ENCODE measurements at places on chromosomes 2 and 18.

DNA sequence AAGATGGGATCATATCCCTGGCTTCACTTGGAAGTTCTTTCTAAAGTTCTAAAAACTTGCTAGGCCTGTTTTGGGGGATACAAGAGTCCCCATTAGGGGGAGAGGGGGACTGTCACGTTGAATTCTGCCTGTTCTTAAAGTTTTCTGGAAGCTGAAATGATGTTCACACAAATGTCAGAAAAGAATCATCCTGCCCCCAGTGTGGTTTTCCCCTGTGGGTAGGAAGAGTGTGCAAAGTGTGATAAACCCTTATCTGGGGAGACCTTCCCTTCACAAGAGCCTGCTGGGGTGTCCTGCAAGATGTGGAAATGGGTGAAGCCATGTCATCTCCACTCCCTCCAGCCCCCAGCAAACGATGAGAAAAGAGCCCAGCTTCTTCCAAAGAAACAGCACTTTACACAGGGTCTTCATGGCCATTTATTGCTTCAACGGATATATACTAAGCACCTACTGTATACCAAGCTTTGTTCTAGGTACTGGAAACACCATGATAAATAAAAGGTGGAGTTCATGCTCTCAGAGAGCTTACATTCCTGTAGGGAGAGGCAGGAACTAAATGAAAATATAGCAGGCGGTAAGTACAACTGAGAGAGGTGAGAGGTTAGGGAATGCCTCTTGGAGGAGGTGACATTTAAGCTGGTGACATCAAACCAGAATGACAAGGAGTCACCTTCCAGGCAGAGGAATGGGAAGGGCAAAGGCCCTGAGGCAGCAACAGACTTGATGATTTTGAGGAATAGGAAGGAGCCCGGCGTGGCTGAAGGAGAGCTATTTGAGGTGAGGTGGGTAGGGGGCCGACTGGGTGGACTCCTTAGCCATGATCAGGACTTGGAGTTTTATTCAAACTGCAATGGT lies 1.6 kb downstream of the MFSD2B start:
- DNase-seq, result no peak

DNA sequence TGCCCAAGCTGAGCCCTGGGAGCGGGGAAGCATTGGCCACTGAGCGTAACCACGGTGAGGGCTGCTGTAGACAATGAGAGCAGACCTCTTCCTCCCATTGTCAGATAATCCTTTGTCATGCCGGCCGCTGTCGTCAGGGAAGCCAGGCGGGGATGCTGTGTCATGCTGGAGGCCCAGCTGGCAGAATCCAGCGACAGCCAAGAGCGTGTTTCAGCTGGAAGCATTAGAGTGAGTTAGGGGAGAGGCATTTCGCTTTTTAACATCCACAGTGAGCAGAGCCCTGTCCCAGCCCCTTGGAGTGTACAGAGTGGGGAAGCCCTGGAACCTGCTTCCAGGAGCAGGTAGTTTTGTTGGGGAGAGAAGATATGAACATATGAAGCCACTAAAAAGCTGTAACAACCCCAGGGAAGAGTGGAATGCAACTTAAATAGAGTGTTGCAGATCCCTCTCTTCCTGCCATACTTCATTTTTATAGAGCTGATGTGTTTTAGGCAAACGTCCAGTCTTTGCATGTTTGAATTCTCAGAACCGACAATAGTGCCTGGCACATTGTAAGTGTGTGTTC lies 7.0 kb downstream of the CTIF start:
- DNase-seq, result no peak

GRCh38 chr2:25618676-25619075 lies 54.7 kb downstream of the DTNB start:
- no peak for DNase-seq

- DNase-seq, result no peak
Observed at GRCh38 chr2:46014911-46015654, 282.1 kb upstream of the EPAS1 start.

DNA sequence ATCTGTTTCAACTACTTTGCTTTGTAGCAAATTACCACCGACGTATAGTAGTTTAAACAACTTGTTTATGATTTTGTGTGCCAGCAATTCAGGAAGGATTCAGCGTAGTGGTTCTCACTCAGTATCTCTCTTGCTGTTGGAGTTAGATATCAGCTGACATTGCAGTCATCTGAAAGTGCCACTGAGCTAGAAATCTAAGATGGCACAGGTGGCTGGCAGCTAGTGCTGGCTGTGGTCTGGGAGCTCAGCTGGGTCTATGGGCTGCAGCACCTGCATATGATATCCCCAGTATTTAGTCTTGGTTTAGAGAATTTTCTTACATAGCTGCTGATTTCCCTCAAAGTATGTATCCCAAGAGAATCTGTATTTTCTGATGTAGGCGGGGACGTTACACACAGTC lies 235.6 kb downstream of the SCG2 start:
- DNase-seq, result no peak

GRCh38 chr2:74530239-74531187 lies 780 bp downstream of the HTRA2 start:
- peak; percentile 65 for DNase-seq

DNA sequence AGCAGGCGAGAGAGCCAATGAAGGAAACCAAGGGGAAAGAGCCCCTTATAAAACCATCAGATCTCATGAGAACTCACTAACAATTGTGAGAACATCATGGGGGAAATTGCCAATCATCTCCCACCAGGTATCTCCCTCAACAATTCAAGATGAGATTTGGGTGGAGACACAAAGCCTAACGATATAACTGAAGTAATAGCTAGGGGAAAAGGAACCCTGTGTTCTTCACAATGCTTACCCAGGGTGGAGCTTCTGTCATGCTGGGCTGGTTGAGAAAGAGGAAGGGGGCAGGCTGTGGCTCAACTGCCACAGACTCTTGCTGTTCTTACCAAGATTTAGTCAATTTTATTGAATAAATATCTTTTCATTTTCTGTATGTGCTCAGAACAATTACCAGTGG lies 392.1 kb upstream of the HS6ST1 start:
- no peak for DNase-seq

DNA sequence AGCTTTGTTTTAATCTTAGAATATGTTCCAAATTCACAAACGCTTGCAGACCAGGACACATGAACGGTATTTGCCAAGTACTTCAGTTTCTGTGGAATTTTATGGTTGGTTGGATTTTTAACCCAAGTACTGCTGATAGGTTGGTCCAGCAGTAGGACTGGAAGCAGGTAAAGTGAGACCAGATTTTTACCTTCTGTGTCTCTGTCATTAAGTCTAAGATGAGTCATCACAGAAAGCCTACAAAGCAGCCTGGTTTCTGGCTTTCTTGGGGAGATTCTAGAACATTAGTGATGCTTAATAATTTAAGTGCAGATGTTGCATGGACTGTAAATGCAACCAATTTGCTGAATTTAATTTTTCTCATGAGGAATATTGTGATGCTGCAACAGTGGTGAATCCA lies 100.5 kb downstream of the SCG2 start:
- DNase-seq, result no peak

DNA sequence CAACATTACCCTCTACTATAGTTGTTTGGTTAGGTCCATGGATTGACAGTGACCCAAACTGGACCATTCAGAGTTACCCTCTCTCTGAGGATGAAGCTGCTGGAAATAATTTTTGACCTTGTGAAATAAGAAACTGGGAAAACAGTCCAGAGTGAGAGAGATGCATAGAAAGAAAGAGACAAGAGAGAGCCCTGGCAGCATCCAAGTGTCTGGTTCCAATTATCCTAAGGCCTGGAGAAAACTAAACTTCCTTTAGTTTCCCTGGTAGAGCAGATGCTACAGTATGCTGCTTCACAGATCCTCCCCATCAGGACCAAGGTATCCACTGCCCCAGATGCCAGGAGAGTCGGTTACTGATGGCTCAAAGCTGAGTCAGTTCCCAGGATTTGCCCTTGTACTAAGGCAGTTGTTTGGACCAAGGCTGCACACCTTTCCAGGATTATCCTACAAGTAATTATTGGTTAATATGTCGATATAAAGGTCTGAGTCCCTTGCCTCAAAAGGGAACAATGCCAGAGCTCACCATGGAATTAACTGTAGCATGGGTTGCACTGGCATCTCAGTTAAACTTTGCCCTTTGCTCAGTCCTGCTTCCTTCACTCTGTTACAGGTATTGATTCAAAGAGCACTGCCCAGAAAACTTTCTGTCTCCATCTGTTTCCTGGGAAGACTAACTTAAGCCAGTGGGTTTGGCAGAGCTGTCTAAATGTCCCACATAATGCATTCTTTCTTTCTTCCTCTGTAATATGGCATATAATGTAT lies 14.6 kb upstream of the CHN1 start:
- no peak for DNase-seq

- peak; percentile 18 for DNase-seq
Observed at GRCh38 chr18:78973357-78974083, 6.1 kb upstream of the SALL3 start.

GRCh38 chr2:97928591-97928990 lies 67.2 kb downstream of the TMEM131 start:
- no peak for DNase-seq

DNA sequence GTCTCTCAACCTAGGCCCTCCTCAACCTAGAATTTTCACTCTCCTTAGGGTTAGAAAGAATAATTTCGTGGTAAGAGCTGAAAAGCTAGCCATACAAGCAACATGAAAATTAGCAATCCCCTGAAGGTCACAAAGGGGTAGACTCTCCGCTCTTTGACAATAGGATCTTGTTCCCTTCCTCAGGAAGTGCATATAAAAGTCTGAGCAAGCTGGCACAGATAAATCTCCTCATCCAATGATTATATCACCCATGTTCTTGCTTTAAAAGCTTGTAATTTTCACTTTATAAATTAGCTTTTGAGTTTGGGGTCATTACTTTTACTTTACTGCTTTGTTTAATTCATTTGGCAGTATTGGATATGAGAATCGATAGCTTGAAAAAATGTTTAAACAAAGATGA lies 852.3 kb upstream of the CRIM1 start:
- no peak for DNase-seq

DNA sequence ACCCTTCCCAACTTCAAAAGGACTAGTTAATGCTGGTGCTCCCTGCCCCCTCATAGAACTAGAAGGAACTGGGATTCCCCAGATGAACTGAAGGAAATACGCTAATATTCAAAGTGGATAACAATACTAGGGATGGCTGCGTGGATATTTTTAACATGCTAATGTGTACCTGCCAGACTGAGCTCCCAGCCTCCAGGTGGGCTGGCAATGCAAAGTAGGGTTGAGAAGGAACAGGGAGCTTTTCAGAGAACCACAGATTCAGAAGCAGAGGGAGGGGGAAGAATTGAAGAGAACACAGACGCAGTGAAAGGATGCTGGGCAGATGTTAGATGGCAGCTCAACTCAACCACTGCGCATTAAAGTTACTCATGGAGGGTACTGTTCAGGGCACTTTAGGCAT lies 354.4 kb downstream of the TGIF1 start:
- no peak for DNase-seq

DNA sequence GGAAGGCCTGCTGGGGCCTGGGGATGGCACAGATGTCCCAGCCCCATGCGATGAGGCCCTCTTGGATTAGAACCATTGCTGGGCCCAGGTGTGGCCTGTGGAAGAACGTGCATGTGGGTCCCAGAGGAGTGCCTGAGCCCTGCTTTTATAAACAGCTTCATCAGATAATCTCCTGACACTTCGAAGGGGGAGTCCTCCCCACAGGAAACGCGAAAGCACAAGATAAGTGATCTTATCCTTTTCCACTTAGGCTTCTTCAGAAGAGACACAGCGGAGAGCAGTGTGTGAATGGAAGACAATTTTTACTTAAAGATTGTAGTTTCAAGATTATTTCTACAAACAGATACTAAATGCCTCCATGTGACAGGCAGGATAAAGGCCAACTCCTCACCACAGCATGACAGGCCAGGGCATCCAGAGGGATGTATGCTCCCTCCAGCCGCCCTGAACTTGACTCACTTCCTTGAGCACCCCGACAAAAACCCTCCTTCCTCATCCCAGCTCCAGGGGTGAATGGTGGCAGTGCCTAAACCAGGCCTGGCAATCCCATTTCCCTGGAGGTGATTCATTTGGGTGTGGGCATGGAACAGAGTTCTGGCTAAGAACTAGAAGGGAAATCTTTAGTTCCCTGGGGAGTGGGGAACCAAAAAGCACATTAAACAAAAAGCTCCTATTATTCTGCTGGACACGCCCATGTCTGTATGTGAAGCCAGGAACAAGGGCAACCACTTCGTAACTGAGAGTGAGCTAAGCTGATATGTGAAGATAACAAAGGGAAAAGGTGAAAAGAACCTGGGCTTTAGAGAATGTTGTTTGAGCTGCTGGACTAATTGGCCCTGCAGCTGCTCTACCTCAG lies 56.2 kb upstream of the TMEM163 start:
- no peak for DNase-seq

- no peak for DNase-seq
Observed at GRCh38 chr18:31590570-31590969, 1.1 kb upstream of the TTR start.

DNA sequence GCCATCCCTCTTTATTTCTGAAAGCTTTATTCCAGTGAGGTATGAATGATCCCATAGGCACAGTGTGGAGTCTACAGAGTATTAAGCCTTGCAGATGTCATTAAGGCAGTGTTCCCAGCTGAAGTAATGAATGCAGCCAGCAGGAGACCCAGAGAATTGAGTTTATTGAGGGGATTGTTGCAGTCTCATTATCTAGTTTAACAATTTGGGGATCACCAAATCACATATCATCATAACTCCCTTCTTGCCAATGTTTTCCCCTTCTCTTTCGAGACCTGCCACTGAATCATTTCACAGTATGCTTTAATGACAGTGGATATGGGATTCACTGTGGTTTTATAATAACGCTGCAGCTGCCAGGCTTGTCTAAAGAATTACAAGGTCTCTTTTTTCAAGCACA lies 249.3 kb upstream of the FSHR start:
- no peak for DNase-seq

GRCh38 chr18:58793361-58793760 lies 71.3 kb upstream of the ZNF532 start:
- no peak for DNase-seq

All from stimulated activated CD8-positive, alpha-beta memory T cell treated with anti-CD3 and anti-CD28 coated beads, Interleukin-4, amount 100 ng/mL, for 48 hours (primary cell).